SJCRH30 (cell line): ENCODE measurements at places on chromosomes 3 and 15.

GRCh38 chr3:183085634-183086390 is 13.5 kb downstream of the MCCC1 start:
- peak; percentile 44 for DNase-seq

DNA sequence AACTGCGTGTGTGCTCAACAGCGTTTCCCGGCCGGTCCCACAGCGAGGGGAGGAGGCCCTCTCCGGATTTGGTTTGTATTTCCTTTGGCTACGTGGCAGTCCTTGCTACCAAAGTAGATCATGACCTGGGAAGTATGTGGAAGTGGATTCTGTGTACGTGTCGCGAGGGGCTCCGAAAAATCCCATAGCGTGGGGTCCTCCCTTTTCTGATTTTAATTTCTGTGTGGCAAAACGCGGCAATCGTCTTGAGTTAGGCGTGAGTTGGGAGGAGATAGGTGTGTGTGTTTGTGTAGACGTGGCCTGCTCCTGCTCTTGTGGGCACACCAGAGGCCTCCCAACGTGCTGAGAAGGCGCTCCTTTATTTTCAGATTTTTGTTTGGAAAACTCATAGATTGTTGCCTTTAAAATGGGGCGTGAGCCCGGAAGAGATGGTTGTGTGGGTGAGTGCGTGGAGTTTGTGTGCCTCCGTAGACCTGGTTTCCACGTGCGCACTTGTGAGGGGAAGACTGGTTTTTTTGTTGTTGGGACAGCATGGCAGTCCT is 1.2 kb downstream of the TRIM71 start:
- DNase-seq, result no peak

DNA sequence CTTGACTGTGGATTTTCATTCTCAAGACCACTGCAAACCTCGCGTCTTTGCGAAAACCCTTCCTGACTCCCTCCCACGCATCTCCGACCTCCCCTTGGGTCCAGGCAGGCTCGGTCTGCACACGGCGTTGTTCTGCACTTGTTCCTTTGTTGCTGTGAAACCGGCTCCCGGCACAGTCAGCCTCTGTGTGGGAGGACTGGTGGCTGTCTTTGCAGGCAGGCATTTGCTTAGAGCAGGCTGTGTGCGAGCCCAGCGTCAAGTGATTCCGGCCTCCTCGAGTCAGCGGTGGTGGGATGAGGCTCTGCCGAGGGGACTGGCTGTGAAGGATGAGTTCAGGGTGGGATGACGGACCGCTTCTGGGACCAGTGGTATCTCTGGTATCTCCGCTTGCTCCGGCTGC is 102.6 kb upstream of the ROPN1 start:
- DNase-seq, result no peak

DNA sequence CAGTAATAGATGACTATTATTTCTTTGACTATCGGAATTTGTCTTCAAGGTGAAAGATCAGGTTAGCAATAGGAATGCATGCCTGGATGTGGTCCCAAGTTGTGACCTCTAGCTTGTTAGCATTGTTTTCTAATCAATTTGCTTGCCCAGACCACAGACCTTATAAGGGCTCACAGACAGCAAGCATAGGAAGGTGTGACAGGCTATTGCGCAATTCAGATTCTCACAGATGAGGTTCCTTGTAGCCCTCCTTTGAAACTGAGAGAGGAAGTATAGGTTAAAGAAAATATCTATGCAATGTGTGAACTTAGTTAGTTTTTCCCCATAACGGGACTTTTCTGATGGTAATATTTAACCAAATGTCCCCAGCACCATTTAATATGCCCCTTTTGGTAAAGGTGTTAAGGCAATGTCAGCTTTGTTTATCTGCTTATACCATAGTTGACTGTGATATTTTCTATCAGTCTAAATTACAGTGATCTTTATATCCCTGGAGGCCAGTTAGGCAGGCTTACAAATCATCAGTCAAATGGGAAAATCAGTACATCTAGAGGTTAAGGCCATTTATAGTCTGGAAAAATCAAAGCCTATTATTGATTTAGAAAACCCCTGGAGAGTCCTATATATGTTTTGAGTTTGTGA is 168.1 kb upstream of the MBNL1 start:
- DNase-seq, result no peak

- no peak for DNase-seq
Measured at GRCh38 chr3:126519506-126520455, 2.2 kb upstream of the UROC1 start.
